ENCODE measurements at places on chromosomes 12 and 14. TPM values are rescaled to one million over a fixed set of nuclear protein-coding genes. Genes with fewer than 3 reads are reported as not detected.

- no peak for DNase-seq
These were observed 6.6 kb upstream of the RAB3IP start for GRCh38 chr12:69732088-69732487.

DNA sequence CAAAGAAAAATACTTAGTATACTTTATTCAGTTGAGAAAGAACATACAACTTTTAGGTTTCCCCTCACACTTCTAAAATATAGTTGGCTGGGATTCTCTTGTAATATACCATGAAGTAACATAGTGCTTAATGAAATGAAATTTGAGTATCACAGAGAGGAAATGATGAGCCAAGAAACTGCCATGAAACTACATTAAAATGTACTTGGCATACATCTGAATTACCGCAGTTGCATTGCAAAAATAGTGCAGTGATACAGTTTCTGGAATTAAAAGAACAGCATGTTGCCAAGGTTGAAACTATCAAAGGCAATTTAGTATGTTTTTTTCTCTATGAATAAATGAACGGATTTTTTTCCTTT lies 389.2 kb downstream of the TMEM117 start:
- peak; percentile 26 for DNase-seq

- DNase-seq = no peak
These were observed 29.5 kb downstream of the ABHD12B start for GRCh38 chr14:50901361-50901760.

- DNase-seq = no peak
These were observed 13.6 kb downstream of the BCL11B start for GRCh38 chr14:99258341-99258861.

- no peak for DNase-seq
These were observed 75.7 kb downstream of the PITPNM2 start for GRCh38 chr12:123075087-123075645.

DNA sequence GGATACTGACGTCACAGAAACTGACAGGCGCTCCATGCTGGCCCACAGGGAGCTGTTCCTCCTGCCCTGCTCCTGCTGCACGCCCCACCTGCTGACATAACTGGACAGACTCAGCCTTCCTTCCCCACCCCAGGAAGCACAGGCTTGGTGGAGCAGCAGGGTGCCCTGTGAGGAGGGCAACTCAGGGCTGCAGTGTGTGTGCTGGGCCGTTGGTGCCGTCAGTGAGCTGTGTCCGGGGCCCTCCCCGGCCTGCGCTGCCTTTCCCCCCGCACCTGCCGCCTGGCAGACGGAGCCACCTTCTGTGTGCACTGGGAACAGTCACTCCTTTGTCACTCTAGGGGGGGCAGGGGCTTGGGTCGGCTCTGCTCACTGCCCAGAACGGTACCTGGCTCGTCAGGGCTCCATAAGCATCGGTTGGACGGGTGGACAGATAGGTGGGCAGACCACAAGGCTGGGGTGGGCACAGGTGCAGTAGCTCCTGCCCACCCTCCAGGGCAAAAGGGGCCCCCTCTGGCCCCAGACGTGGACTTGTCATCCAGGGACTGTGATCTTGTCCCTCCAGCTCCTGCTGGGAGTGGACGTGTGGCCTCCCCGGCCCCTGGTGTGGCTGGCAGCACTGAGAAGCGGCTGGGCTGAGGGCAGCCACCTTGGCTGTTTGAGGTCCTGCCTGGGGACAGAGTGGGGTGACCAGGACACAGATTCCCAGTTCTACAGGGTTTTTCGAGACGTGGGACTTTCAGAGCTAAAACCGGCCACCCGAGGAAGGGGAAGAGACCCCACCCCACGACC lies 32.8 kb downstream of the FBRSL1 start:
- no peak for DNase-seq

DNA sequence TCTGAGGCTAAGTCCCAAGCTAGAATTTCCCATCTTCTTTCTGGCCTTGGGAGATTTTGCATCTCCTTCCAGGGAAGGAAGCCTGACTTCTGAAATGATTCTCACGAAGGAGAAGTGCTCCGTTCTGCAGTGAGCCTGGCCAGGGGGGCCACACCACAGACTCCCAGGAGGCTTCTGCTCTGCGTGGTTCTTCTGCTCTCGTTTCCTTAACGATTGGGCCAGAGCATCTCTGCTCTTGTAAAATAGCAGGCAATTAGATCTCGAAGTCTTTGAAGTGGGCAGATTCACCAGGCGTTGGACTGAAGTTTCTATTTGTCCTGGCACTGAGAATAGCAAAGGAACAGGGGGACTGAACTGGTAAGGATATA lies 6.7 kb upstream of the BATF start:
- DNase-seq = peak; percentile 40

The ZC2HC1C gene
- not detected for total RNA-seq

The ADAM21 gene
- not detected for total RNA-seq

The ABHD12B gene
- total RNA-seq = not detected

The FBXL14 gene
- total RNA-seq = not detected

The KCNMB4 gene
- not detected for total RNA-seq

GRCh38 chr12:95993907-95994306 lies 2.2 kb downstream of the HAL start:
- no peak for DNase-seq

The SLC6A15 gene
- total RNA-seq = not detected

DNA sequence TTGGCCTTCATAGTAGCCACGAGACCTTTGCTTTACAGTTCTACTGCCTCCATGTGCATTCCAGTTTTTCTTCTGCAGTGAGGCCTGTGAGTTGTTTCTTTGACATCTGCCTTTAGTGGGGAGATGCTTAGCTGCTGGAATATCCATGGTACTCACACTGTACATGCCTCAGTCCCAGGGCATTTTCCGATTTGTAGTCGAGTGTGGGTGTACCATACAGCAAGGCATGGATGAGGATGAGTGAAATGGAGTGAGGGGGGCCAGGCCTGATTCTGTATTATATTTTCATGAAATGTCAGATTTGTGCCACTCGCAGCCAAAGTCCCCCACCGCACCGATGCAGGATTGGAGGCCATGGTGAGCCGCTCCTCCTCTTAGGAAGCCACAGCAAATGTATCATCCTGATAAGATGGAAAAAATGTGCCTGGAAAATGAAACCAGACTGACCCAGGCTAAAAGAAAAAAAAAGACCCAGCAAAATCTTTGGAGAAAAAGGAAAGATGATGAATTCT lies 173.0 kb downstream of the ADGRD1 start:
- no peak for DNase-seq

DNA sequence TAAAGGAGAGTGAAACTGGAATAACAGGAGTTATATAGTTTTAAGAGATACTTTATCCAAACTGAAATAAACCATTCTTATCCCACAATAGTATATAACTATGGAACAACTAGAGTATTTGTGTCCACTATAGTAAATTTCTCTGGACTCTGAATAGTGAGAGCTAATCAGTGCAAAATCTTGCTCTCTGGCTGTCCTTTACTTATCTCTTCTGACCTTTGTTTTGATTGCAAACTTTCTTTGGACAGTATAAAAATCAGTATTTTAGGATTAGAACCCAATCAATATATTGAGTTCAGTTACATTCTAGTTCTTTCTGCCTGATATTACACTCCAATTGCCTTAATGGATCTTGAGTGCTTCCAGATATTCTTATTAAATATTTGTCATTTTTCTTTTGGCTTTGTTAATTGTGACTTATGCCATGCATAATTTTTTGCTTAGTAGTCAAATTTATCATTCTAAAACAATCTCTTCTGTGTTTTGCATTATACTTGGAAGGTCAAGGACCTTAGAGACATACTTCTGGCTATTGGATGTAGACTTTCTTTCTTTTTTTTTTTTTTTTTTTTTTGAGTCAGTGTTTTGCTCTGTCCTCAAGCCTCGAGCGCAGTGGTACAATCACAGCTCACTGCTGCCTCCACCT lies 89.9 kb upstream of the AMN1 start:
- DNase-seq = no peak

DNA sequence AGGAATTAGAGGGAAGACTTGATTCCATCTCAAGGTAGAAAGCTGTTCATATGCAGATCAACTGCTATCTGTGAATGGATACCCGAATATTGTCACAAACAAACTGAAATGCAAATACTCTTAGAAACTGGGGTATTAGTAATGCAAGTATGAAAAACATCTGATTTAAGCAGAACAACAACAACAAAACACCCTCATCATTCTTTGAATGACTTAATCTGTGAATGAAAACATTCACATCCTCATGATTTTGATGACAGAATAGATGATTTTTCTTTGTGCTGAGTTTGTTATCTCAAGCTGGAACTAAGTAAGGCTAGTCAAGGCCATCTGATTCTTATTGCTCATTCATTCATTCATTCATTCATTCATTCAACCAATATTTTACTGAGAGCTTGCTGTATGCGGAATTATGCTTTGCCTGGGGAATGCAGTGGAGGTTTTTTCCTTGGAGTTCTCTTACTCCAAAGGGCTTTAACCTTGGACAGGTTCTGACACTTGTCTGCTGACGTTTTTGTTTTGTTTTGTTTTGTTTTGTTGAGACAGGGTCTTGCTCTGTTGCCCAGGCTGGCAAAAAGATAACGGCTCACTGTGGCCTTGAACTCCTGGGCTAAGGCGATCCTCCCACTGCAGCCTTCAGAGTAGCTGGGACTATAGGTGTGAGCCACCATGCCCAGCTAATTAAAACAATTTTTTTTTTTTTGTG lies 23.3 kb downstream of the OR10G3 start:
- DNase-seq = no peak

DNA sequence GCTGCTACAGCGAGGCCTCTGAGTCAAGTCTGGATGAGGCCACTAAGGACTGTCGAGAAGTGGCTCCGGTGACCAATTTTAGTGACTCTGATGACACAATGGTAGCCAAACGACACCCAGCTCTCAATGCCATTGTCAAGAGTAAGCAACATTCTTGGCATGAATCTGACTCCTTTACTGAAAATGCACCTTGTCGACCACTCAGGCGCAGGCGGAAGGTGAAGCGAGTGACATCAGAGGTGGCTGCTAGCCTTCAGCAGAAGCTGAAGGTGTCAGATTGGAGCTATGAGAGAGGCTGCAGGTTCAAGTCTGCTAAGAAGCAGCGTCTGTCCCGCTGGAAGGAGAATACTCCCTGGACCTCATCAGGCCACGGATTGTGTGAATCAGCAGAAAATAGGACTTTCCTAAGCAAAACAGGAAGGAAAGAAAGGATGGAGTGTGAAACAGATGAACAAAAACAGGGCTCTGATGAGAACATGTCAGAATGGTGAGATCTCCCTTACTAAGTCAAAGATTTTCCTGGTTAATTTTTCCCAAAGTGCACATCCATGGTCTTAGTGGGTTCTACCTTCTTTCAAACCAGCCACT lies 2.9 kb downstream of the GPATCH2L start:
- DNase-seq = no peak

- DNase-seq = no peak
These were observed 275.7 kb downstream of the NEDD1 start for GRCh38 chr12:97182769-97183168.

DNA sequence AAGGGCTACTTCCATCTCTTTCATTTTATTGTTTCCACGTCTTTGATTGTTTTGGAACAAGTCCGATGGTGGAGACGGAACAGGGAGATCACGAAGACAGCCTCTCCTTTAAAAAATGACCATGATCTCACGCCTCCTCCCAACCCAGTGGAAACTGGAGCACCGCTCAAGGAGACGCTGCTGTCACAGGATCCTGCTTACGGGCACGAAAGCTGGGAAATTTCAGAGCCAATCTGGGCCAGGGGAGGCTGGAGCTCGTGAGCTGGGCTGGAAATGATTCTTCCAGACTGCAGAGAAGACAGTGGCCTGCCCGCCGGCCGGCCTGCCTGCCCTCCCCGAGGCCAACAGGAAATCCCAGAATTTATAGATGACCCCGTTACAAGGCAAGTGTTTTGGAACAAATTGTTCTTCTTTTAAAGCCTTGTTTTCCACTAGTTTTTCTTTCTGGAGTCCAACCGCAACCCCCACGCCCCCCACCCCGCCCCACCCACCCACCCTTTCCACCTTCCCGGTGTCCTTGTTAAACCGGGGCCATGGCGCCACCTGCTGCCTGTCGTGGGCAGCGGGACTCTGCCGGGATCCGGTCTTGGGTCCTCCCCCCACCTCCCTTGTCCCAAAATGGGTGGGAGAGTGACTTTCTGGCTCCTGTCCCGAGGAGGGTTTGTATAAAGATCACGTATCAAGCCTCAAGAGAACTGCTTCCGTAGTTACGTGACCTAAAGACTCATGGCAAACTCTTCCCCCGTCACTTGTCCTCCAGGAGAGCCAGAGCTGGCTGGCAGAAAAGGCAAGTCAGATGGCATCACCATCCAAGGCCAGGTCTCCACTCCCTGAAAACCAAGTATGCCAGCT lies 40.3 kb downstream of the MAP1LC3B2 start:
- DNase-seq = peak; percentile 82

- DNase-seq = peak; percentile 69
These were observed 156.7 kb downstream of the TMTC3 start for GRCh38 chr12:88298761-88299242.

All from stomach (tissue), 19 donors.